ENCODE measurements at places on chromosomes 1 and 21. TPM values are rescaled to one million over a fixed set of nuclear protein-coding genes. Genes with fewer than 3 reads are reported as not detected.

The FCRL4 gene
- total RNA-seq = not detected

The FCRLB gene
- 0.97 TPM for total RNA-seq

The ADORA1 gene
- total RNA-seq = not detected

The CACYBP gene
- total RNA-seq = 234 TPM

Data from bladder microvascular endothelial cell (primary cell).